NCI-H1694 treated with DMSO at 0.1 percent for 48 hours (cell line): ENCODE measurements at places on chromosomes 2 and 18.

- no peak for DNase-seq
Observed at GRCh38 chr2:38261569-38262068, 115.5 kb downstream of the ATL2 start.

DNA sequence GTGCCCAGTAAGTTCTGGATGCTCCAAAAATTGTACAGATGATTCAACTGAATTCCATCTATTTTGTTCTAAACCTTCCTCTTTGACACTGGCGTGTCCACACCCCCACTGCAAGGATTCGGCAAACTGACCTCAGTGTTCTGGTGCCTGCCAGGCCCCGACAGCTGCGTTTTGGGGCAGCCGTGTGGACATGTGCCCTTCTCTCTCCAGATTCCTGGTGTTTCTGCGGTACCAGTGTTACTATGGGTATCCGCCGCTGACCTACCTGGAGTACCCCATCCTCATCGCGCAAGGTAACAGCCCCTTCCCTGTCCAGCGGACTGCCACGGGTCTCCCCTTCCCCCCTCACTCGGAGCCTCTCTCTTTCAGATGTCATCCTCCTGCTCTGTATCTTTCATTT lies 5.0 kb downstream of the SLC66A3 start:
- DNase-seq = no peak

GRCh38 chr2:227871375-227871791 lies at the start of gene DAW1:
Gene DAW1, plus strand, starts transcription at chr2:227871631. Its CDS starts 59 bp downstream, at chr2:227871690.
- DNase-seq = no peak

- no peak for DNase-seq
Observed at GRCh38 chr18:43855376-43855775, 578.1 kb upstream of the SYT4 start.

GRCh38 chr18:42048158-42048557 lies 93.1 kb downstream of the PIK3C3 start:
- DNase-seq = no peak

GRCh38 chr2:160055726-160056108 lies 6.7 kb downstream of the PLA2R1 start:
- no peak for DNase-seq

DNA sequence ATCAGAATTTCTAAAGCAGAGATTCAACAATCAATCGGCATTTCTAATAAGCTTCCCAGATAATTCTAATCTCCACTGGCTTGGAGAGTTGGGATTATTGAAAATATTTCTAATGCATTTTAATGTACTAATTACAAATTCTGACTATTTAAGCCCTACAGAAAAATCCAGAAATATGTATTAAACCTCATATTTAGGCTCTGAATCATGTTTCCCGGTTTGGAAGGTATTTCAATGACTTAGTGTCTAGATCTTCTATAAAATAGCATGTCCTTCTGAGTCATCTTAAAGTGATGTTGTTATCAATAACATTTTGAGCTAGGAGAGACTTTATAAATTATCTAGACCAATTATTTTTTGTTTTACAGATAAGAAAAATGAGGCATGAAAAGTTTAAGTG lies 258.8 kb upstream of the NRXN1 start:
- no peak for DNase-seq

- DNase-seq = no peak
Observed at GRCh38 chr2:55102056-55102812, 52.0 kb upstream of the RTN4 start.

GRCh38 chr18:8791171-8791651 lies 85.9 kb downstream of the MTCL1 start:
- no peak for DNase-seq

DNA sequence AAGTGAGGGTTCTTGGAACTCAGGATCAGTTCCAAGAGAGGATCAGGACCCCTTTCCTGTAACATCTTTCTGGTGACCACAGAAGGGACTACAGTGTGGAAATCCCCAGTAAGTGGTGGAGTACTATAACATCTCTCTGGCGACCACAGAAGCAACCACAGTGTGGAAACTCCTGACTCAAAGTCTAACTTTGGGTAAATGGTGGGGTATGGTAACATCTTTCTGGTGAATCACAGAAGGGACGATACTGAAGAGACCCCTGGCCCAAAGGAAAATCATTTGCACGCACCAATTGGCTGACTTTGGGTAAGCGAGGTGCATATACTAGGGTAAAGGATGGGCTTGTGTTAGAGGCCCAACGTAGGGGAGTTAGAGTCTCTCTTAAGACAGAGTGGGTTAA lies 56.3 kb upstream of the GULP1 start:
- no peak for DNase-seq

GRCh38 chr2:147855977-147856376 lies 11.1 kb downstream of the ACVR2A start:
- DNase-seq = no peak

DNA sequence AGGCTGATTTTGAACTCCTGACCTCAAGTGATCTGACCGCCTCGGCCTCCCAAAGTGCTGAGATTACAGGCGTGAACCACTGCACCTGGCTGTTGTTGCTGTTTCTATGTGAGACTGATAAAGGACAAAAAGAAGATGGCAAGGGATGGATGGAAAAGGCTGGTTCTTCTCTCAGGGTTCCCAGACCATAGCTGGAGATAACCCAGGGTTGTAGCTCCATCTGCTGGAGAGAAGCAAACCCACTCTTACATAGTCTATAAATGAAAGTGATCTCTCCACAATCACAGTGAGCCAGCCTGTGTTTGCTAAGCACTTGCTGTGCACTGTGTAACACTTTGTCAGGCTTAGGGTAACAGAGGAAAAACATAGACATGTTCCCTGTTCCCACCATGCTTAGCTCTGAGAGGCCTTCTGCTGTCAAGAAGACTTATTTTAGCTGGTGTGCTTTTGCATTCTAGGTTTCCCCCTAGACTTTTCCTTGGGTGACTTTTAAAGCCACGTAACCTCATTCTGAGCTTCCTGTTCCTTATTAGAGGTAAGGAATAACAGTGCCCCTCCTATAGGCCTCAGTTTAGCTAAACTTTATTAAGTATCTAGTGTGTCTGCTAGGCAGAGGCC lies 49.7 kb downstream of the LIMS1 start:
- DNase-seq = peak; percentile 74

GRCh38 chr2:229339618-229340017 lies 68.5 kb upstream of the PID1 start:
- no peak for DNase-seq

DNA sequence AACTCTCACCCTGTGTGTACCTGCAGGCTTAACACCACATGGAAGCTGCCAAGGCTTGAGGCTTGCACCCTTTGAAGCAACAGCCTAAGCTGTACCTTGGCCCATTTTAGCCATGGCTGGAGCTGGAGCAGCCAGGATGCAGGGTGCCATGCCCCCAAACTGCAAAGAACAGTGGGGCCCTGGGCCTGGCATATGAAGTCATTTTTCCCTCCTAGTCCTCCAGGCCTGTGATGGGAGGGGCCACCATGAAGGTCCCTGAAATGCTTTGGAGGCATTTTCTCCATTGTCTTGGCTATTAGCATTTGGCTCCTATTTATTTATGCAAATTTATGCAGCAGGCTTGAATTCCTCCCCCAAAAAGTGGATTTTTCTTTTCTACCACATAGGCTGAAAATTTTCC lies 238.4 kb downstream of the CDCA7 start:
- no peak for DNase-seq

DNA sequence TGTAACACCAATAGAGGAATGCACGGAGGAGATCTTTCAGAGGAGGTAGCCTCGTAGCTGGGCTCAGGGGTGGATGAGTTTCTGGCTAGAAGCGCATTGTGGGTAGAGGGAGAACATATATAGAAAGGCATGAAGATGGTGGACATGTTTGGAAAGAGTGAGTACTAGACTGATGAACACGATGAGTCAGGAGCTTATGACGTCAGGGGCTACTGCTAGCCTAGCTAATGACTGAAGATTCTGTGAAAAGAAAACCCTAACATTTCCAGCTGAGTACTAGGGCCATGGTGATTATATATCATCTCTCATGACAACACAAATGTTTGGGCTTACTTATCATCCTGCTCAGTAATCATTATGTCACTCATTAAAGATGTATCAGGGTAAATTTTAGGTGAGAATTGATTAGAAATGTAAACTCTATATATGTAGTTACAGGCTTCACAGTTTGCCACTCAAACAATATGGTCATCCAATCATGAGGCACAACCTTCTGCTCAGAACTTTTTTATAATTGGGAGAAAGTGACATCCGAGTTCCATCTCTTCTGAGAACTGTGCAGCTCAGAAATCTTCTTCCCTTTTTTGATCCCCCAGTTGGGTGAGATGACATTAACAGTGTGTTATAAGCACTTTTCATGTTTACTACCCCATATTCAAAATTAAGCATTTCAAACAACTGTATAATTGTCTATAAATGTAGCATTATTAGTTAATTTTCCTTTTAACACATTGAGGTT lies 22.2 kb upstream of the IL1RN start:
- no peak for DNase-seq

GRCh38 chr18:58527285-58527951 lies 101.5 kb downstream of the ALPK2 start:
- no peak for DNase-seq
